Bladder microvascular endothelial cell (primary cell): ENCODE measurements at places on chromosomes 3 and 15. TPM values are rescaled to one million over a fixed set of nuclear protein-coding genes. Genes with fewer than 3 reads are reported as not detected.

The LDHAL6B gene
- total RNA-seq, result not detected in 2 replicates

The CEMIP gene
- total RNA-seq, result 0.32 and 0.50 TPM in 2 replicates

The GPR62 gene
- total RNA-seq, result not detected in 2 replicates

The ALS2CL gene
- 9.9 and 18.5 TPM in 2 replicates for total RNA-seq
